Stimulated activated CD8-positive, alpha-beta memory T cell treated with anti-CD3 and anti-CD28 coated beads, Interleukin-12 subunit alpha, Interleukin-12 subunit beta, amount 100 ng/mL, for 4 hours (primary cell): ENCODE measurements at places on chromosomes 11 and 22.

- DNase-seq = no peak
Observed at GRCh38 chr11:64348383-64349024, 8.5 kb downstream of the CCDC88B start.

DNA sequence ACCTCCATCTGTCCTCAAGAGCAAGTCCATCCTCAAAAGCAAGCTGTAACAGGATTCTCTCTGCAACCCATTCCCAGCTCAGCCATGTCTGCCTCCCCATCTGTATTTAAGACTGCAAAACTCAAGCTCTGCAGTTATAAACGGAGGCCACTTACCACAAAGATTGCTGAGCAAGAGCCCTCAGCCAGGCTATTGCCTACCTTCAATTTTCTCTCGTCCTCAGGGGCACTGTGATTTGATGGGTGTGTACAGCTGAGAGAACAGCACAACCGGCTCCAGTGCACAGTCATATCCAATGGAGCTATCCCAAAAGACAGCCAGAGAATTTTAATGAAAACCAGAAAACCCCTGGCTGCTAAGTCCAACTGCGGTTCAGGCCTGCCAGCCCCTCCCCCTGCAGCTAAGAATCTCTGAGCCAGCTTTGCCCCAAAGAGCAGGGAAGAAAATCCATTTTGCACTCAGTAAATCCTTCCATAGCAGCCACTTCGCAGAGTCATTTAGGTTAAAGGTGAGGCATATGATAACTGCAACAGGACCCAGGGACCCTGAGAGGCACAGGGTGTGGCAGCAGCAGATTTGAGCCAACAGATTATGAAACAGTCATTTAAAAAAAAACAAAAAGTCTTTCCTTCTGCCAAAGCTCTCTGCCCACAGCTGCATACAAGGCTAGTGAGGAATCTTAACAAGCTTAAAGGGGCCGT, 37.6 kb downstream of the RAB30 start:
- DNase-seq = no peak

- no peak for DNase-seq
Observed at GRCh38 chr11:76785513-76785912, 2.4 kb downstream of the TSKU start.

DNA sequence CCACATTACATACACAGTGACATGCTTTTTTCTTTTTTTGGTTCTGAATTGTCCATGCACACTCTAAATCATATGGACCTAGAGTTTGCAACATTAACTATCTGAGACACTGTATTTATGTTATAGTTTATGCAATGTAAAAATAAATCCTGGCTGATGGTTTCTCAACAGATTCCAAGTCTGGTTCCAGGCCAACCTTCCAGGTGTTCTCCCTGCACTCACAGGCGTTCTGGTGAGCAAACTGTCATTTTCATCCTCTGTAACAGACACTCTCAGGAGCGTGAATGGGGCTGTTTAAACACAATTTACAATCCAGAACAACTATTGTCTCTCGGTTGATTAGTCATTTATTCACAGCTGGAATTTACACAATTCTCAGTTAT, 36.5 kb upstream of the ANKK1 start:
- no peak for DNase-seq

- peak; percentile 1 for DNase-seq
Observed at GRCh38 chr11:113474362-113475159, 637 bp downstream of the DRD2 start.

DNA sequence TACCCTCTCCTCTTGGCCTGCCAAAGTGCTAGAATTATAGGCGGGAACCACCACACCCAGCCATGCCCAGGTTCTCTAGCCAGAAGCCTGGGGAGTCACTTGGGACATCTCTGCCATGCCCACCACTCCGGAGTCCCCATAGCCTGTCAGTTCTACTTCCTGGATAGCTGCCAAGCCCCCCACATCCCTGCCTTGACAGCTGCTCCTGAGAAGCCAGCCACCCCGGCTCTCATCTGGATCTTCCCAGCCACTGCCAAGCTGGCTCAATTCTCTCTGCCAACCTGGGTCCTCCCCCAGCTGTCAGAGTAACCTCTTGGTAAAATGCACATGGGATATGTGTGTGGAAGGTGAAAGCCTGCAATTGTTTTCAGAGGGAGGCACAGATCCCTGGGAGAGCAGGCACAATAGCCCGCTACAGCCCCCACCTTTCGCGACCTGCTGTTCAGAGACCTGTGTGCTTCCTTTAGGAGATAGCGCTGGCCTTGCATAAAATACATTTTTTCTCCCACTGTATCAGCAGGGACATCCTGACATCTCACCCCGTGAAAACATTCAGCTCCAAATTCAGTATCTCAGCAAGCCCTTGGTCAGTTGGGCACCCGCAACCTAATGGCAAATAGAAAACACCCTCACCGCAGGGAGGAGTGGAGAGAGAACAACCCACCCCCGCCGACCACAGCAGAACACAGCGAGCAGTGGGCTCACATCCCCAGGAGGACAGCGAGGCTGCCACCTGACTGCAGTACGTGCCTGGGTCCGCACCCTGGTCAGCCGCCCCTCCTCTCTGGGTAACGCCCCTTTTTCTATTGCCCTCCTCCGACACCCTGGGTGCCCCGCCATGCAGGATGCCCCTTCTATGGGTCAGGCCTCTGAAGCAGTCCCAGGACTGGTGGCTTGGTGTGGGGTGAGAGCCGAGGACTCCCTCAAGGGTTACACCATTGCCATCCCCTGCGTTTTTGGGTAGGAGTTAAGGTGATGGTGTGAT, 1342.2 kb downstream of the BRD1 start:
- DNase-seq = no peak

- no peak for DNase-seq
Observed at GRCh38 chr22:48098243-48098920, 1335.9 kb downstream of the TBC1D22A start.

DNA sequence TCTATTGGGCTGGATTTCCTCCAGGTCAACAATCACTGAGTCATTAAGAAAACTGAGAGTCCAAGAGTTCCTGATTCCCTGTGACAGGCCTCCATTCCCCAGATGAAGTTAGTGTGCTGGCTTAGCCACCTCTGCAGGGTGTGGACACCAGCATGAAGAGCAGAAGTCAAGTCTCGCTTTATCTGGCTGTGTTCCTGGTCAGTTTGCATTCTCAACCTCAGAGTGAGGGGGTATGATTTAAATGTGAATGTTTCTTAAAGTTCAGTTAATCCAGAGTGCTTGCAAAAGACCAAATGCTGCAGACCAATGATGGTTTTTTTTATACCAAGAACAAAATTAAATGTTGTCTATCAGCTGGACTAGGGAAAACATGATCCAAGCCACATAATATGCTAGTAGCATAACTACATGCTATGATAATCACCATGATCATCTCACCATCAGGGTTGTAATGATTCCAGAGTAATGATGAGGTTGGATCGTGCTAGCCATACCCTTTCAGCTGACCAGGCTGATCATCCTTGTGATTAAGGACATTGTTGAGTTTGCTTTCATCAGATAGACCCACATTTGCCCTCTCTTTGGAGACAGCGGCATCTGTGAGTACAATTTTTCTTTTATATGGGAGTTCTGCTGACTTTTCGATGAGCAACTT, 145.8 kb upstream of the ARHGAP20 start:
- DNase-seq = no peak

GRCh38 chr11:71543866-71544265, 4.4 kb upstream of the KRTAP5-9 start:
- DNase-seq = no peak

DNA sequence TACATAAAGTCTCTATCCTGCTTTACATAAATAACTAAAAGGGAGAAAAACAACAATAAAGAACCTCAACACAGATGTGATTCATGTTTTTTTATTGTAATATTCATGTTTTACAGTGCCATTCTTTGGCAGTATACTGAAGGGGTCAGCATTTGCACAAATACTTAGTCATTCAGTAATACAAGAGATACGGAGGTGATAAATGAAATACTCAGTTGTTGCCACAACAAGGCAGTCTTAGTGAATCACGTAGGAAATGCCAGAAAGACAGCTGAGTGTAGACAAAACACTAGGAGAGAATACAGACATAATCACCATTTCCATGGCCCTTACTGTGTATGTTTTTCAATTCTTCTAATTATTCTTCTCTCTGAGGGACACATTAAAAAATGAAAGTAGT, 910.4 kb downstream of the METTL15 start:
- no peak for DNase-seq

DNA sequence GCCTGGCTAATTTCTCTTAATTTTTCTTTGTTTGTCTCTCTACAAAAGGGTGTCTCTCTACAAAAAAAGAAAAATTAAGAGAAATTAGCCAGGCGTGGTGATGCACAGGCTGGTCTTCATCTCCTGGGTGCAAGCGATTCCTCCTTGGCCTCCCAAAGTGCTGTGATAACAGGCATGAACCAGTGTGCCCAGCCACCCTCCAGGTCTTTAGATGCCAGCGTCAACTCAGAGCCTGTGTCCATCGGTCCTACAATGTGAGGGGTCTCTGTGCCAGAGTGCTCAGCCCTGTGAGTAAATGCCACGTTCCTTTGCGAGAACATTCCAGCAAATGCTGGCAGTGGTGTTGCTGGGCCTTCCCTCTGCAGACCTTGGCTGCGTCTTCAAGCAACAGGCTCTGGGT, 62.7 kb downstream of the IGF2 start:
- no peak for DNase-seq

DNA sequence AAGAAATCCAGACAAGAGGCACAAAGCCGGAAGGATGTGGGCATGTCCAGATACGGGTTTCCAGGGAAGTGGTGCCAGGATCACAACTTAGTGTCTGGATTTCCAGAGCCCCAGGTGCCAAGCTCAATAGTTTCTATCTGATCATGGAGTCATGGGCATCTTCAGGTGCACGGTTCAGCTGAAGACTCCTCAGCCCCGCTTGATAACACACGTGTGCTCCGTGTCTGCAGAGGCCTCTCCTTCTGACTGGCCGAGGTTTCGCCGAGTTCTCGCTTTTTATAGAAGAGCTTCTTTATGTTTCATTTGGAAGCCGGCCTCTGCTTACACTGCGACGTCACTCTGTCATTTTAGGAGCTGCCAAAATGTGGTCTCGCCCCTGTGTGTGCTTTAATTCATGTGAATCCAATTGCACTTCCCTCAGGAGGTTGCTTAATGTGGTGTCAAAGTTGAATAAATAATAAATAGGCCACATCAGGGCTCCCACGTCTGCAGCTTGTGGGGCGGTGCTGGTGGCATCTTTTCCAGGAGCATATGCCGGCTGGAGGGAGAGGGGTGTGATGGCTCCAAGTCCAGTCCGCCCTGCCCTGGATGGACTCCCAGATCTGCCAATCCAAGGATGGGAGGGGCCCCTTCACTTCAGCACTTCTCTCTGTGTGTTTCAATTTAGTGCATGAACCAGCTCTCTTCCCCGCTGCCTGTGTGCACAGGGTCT, 1410.8 kb downstream of the TBC1D22A start:
- DNase-seq = no peak

DNA sequence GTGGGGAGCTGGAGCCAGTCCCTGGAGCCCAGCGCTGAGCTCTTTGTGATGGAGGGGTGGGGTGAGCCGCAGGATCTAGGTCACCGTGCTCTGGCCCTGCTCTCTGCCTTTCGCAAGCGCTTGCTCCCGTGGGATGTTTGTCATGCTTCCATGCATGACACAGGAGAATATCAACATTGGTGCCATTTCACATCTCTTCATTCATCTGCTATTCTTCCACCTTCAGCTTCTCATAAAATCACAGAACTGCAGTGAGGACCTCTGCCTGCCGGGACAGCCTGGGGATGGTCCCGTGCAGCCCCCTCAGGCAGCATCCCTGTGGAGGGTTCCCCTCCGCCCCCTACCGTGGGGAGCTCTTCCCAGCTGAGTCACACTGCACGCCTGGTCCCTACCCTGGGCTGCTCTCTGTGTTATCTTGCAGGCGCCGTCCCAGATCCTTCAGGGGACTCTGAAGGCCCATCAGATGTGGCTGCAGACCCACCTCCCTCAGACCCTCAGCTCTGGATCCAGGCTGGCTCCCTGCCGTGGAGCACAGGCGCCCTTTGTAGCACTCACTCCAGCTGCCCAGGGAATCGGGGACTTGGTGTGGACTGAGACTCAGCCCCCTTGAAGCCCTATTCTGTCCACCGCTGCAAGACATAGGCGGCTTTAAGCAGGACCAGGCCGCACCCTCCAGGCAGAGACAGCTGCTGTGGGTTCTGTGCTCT, 5.1 kb upstream of the SEPTIN5 start:
- DNase-seq = no peak

GRCh38 chr11:119482521-119483011, 59.6 kb upstream of the THY1 start:
- DNase-seq = no peak

- DNase-seq = no peak
Observed at GRCh38 chr22:46640293-46641055, 20.3 kb downstream of the GRAMD4 start.

- no peak for DNase-seq
Observed at GRCh38 chr11:126519764-126520734, 164.6 kb downstream of the ST3GAL4 start.

DNA sequence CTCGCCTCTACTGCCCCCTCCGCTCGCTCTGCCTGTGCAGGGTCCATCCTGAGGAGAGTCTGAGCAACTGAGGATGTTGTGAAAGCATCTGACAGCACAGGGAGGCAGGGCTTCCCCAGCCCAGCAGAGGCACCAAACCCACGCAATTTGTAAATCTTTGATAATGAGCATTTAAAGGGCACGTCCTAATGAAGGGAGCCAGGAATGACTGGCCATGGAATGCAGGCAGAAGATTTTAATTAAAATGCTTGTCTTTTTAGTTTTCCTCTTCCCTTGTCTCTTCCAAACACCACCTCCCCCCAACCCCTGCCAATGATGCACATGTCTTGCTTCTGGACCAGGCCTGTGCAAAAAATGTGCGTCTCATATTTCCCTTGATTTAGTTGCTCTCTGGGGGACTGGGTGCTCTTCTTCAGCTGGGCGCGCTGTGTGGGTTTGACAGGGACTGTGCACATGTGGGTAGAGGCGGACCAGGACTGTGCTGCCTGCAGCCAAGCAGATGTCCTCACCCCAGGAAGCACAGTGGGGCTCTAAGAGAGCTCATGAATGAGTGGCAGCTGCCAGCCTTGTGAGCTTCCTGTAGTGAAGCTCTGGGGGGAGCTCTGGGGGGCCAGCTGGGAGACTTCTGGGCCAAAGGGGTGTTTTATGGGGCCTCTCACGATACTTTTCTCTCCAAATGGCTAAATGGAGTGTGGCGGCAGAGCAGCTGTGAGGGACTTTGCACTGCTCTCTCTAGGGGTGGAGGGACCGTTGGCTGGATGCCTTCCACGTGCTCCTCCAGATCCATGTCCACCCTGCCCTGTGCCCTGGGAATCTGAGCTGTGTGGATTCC, 273.5 kb downstream of the ST3GAL4 start:
- DNase-seq = no peak

- DNase-seq = peak; percentile 89
Observed at GRCh38 chr11:61695917-61696316, 15.7 kb downstream of the DAGLA start.

DNA sequence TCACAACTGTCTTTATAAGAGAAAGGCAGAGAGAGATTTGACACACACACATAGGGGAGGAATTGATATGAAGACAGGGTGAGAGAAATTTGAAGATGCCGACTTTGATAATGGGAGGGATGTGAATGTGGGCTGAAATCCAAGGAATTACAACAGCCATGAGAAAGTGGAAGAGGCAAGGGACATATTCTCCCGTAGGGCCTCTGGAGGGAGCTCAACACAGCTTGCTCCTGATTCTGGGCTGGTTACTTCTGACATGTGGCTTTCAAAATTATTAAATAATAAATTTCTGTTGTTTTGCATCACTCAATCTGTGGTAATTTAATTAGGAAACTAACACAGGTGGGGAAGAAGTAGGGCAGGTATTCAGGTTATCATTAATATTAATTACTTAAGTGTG, 282.9 kb downstream of the LUZP2 start:
- DNase-seq = no peak

- no peak for DNase-seq
Observed at GRCh38 chr11:75677909-75678308, 9.1 kb upstream of the MAP6 start.

- no peak for DNase-seq
Observed at GRCh38 chr11:111282562-111283075, 15.7 kb upstream of the POU2AF3 start.
